ENCODE measurements at places on chromosomes 12 and 14.

GRCh38 chr12:106138357-106138632 is 459 bp downstream of the NUAK1 start:
- no peak for DNase-seq

GRCh38 chr14:96902004-96902403 is 104.8 kb downstream of the VRK1 start:
- no peak for DNase-seq

DNA sequence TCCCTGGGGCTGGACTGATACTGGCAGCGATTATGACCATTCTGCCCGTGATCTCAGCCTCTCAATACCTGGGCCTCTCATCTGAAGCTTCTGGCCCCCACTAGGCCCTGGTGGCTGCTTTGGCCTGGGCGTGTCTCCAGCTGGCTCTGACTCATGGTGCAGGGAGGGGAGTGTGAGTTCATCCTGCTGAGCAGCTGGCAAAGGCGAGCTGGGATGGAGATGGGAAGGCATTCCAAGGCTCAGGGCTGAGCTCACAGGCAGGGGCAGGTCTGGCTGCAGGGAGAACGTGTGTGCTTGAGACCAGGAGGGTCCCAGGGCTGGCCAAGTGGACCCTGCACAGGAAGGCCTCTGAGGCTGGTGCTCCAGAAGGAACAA is 221.8 kb downstream of the TMEM121 start:
- no peak for DNase-seq

DNA sequence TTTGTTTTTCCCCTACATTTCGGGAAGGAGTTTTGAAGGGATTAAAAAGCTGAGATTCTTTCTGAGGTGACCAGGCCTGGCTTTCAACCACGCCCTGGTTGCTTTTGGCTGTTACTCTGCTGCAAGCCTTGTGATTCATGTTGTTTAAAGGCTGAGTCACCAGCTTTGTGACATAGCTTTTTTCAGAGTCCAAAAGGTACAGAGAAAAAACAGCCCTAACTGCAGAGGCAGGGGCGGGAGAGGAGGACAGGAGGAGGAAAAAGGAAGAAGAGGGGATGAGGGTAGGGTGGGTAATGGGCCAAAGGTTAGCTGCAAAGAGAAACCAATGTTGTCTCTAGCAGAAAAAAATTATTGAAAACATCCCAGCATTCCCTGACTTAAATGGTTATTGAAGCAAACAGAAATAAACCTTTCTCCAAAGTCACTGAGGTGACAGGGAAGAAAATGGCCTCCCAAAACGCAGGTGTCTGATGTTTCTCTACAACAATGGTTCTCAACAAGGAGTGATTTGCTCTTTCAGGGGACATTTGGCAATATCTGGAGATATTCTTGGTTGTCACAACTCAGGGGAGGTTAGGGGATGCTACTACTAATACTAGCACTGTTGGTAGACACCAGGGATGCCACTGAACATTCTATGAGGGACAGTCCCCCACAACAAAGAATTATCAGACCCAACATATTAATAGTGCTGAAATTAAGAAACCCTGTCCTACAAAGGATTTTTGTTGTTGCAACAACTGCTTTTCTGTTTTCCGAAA is 2.1 kb upstream of the UBC start:
- no peak for DNase-seq

DNA sequence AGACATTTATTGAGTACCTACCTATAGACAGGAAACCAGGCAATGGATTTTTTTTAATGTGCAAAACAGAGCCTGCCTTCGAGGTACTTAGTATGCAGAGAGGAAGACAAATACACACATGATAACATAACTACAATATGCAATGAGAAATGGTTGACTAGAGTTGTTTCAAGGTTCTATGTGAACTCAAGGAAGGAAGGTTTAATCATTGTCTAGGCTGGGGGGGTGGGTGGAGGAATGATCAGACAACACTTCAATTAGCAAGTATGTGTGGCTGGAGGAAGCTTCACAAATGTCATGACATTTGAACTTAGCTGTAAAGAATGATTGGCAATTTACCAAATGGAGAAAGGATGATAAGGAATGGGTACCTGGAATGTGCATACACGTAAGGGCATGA is 985.3 kb downstream of the FLRT2 start:
- DNase-seq, result no peak

GRCh38 chr14:61492474-61492873 is 171.1 kb downstream of the PRKCH start:
- DNase-seq, result no peak

GRCh38 chr14:56117765-56118610 is at the start of gene PELI2:
TSS of gene PELI2 (plus strand) at chr14:56118411. CDS start at chr14:56118661, 250 bp downstream.
- DNase-seq, result peak; percentile 53

DNA sequence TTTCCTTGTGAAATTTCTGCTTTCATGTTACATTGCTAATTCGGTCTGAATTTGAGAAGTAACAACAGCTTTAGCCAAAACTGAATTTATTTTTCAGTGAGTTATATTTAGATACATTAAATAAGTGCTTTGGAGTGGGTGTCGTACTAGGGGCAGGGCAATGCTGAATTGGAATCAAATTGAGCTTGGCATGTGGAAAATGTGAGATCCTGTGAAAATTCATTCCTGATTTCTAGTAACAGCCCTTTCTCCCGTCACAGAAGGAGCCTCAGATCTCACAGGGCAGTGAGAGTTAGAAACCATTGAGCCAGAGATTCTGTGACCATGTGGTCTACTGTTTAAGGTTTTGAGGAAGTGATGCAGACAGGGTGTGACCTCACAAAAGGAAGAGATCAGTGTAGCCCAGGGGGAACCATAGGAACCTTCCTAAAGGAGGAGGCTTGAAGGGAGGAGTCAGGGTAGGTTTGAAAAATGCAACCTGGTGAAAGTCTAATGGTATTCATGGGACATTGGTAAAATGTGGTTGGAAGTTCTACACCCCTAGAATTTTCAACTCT is 1136.8 kb downstream of the AACS start:
- DNase-seq, result no peak

- DNase-seq, result no peak
Measured at GRCh38 chr12:15966426-15966825, 55.3 kb downstream of the DERA start.

- no peak for DNase-seq
Measured at GRCh38 chr12:120065472-120065871, 51.1 kb downstream of the RAB35 start.

DNA sequence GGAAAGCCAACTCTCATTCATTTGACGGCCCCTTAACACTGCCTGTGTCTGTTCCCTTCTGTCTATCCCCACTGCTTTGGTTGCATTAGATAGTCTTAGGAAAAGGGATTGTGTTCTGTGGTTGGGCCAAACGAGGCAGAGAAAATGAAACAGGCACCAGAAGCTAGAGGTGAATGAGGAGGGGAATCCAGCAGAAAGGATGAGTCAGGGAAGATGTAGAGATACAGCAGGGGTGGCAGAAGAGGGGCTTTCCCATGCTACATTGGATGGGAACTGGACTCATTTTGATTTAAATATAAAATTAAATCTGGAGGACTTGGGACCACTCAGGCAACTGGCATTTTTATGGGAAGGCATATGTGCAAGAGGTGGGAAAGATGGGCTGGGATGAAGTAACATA is 43.3 kb downstream of the OTOGL start:
- DNase-seq, result no peak

DNA sequence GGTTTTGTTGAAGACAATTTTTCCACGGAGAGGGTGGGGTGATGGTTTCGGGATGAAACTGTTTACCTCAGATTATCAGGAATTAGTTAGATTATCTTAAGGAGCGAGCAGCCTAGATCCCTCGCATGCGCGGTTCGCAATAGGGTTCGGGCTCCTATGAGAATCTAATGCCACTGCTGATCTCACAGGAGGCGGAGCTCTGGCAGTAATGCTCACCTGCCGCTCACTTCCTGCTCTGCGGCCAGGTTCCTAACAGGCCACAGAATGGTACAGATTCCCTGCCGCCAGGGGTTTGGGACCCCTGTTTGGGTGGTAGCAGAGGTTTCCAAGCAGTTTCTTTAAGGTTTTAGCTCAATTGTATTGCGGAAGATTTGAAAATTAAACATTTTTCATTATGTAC is 439.8 kb upstream of the OR4E1 start:
- DNase-seq, result no peak

DNA sequence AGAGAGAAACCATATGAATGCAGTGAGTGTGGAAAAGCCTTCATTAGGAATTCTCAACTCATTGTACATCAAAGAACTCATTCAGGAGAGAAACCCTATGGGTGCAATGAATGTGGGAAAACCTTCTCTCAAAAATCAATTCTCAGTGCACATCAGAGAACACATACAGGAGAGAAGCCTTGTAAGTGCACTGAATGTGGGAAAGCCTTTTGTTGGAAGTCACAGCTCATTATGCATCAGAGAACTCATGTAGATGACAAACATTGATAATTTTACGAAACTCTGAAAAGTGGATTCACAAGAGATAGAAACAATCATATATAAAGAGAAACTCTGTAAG is 22.9 kb downstream of the ZNF268 start:
- DNase-seq, result no peak

GRCh38 chr12:115096588-115097397 is 412.8 kb upstream of the TBX3 start:
- no peak for DNase-seq

- no peak for DNase-seq
Measured at GRCh38 chr14:59482541-59483331, 1.5 kb downstream of the L3HYPDH start.

DNA sequence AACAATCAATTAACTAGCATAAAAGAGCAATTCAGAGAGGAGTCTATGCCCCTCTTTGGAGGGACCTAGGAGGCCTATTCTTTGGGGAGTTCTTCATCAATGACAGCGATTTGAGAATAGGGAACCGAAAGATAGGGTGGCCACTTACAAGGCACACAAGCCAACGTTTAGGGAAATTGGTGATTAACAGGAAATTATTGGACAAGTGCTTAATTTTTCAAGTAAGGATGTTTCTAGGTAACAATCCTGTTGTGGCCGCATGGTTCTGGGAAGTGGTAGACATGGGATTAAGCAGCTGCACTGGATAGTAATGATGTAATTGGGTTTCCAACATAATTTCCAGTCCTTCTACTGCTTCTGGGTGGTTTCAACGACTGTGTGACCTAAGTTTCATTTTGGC is 83.2 kb downstream of the HMGA2 start:
- no peak for DNase-seq

GRCh38 chr12:89796798-89797382 is 88.3 kb upstream of the ATP2B1 start:
- no peak for DNase-seq

GRCh38 chr12:118034429-118035189 is 18.1 kb downstream of the RFC5 start:
- no peak for DNase-seq

- DNase-seq, result no peak
Measured at GRCh38 chr12:93245543-93245942, 132.2 kb upstream of the NUDT4 start.

DNA sequence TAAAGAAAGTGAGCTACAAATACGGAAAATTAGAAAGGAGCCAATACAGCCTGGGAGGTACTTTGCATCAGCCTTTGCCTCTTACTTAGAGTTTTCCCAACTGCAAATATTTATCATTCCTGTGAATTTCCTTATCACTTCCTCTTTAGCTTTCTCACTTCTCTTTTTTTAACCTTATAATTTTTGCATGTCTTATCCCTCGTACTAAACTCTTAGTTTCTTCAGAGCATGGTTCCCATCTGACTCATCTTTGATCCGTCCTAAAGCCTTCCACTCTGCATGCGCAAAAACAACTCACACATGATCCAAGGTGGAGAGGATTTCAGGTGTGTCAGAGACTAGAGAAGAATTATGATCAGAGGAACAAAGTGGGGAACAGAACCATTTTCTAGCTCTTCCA is 9.6 kb upstream of the SNAPC1 start:
- no peak for DNase-seq

- DNase-seq, result no peak
Measured at GRCh38 chr12:62006076-62006732, 254.0 kb upstream of the USP15 start.

DNA sequence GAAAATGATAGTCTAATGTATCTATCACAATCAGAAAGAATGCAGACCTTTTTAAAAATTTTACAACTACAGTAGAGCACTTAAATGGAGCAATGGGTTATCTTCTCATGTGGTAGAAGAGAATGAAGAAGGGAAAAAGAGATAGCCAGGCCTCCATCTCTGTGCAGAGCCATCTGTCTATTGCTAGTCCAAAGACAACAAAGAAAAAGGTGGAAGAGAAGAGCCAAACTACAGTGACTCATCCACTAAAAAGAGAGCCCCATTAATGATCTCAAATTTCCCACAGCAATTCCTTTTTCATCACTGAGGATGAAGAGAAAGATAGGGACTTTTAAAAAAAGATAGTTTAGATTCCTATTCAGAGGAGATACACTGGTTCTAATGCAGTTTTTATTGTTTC is 232.9 kb downstream of the ATXN7L3B start:
- DNase-seq, result no peak

- no peak for DNase-seq
Measured at GRCh38 chr12:7295529-7295928, 8.3 kb upstream of the ACSM4 start.

DNA sequence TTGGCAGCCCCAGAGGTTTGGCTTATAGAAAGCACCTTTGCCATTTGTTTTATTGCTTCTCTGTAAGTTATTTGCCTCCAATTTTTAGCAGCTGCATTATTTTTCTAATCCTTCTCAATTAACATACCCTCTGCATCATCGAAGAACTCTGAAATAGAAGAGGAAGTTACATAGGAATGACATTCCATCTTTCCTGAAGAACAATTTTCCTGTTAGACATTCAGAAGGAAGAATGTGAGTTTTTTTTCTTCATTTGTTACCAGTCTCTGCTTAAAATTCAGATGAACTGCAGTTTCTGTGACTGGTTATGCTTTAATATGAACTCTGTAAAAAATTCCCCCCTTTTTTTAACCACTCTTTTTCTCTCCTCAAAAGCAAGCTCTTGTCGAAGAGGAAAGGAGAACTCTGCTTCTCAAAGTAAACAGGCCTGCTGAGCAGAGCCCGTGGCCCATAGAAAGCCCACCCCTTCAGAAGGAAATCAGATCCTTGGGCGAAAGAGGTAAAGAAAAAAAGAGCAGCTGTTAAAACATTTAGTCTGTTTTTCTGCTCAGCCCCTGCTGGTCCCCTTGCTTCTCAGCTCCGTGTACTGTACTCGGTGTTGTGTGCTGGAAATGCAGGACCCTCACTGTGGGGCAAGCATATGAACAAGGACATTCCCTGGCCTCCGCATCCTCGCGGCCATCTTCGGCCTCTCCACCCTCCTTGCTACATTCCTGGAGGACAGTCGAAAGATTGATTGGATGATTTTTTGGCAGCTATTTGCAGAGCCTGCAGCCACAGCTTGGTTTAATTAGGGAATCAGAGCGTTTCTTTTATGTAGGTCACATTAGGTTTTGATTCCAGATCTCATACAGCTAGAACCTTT is 164.4 kb upstream of the LRIG3 start:
- DNase-seq, result no peak

GRCh38 chr12:79138872-79139271 is 274.3 kb downstream of the SYT1 start:
- no peak for DNase-seq

- no peak for DNase-seq
Measured at GRCh38 chr12:68972595-68972994, 39.6 kb upstream of the CPM start.

GRCh38 chr12:91388573-91388972 is 206.0 kb upstream of the DCN start:
- DNase-seq, result no peak

Measured in stimulated activated CD8-positive, alpha-beta memory T cell treated with anti-CD3 and anti-CD28 coated beads, Interleukin-7, amount 100 ng/mL, for 1 hour (primary cell).